T-helper 9 cell (primary cell): ENCODE measurements at places on chromosomes 2 and 18.

DNA sequence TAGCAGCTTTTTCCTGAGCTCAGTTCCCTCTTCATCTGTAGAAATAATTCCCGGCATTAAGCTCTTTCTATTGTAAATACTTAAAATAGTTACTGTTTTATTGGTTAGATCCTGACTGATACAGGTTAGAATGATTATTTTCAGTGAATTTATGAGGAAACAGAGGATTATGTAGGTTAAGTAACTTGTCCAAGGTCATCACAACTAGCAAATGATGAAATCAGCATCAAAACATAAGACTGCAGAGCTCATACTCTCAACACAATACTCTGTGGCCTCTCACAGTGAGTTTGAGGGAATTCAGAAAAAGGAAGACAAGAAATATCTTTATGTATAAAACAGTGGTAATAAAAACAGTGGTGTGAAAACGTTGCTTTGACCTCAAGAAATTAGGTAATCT is 113.2 kb upstream of the DLX2 start:
- DNase-seq = no peak

- no peak for DNase-seq
These were observed 4.9 kb downstream of the TMEM177 start for GRCh38 chr2:119683713-119684443.

DNA sequence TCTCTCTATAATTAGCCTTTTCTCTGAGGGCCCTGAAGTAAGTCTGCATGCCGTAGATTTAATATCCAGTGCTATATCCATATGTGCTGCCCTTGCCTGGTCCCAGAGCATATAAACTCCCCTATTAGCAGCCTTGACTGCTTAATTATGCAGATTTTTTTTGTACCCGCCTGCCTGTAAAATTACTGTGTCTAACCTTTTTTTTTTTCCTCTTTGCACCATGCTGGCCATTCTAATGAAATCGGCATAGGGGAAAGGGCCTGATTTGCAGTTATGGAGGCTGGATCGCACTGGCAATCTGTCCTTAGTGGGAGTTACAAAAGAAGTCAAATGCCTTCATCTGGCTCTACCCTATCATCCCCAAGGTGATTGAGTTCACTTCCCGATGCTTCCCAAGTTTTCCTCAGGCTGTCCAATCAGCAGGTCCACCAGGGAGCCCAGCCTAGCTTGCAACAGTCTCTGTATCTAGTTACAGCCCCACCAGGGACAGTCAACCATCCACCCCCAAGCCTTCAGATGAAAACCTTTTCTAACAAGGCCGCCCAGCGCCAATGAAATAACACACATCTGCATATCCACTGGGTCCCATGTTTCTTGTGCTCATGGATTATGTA is 239.0 kb downstream of the ZNF521 start:
- DNase-seq = no peak

- no peak for DNase-seq
These were observed 131.9 kb upstream of the ID2 start for GRCh38 chr2:8549942-8550341.

DNA sequence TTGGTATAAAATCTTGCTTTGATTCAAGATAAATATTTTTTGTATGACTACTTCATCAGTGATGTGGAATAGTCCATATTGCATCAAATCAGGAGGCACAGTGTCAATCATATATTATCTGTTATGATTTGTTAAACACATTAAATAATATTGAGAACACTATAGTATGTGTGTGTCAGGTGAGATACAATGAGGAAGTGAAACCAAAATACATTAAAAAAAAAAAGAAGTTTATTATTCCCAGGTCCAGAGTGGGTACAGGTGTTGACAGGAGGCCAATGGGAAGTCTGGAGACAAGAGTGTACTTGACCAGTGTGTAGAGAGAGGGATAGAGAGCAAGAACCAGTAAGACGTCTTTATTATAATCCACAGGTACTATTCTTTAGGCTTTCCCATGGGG is 292.6 kb downstream of the FSIP2 start:
- no peak for DNase-seq

GRCh38 chr2:222984908-222985307 is 67.1 kb upstream of the KCNE4 start:
- no peak for DNase-seq

DNA sequence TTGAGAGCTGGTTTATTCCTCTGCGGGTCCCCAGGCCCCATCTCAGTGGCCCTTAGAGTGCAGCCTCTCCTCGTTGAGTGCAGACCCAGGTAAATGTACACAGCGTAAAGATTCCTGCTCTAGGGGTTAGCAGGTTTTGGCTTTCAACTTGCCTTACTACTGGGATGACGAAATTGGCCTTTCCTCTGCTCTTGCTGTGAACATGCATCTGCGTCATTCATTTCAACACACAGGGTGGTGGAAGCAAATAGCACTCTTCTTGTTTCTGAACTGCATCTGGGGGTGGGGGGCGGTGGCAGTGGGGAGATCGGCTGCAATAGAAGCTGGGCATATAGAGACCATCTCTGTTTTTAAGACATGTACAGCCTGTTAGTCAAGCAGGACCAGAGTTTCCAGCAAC is 16.5 kb upstream of the SLC16A14 start:
- DNase-seq = no peak

- DNase-seq = no peak
These were observed 171.4 kb downstream of the SETBP1 start for GRCh38 chr18:44851856-44852621.

DNA sequence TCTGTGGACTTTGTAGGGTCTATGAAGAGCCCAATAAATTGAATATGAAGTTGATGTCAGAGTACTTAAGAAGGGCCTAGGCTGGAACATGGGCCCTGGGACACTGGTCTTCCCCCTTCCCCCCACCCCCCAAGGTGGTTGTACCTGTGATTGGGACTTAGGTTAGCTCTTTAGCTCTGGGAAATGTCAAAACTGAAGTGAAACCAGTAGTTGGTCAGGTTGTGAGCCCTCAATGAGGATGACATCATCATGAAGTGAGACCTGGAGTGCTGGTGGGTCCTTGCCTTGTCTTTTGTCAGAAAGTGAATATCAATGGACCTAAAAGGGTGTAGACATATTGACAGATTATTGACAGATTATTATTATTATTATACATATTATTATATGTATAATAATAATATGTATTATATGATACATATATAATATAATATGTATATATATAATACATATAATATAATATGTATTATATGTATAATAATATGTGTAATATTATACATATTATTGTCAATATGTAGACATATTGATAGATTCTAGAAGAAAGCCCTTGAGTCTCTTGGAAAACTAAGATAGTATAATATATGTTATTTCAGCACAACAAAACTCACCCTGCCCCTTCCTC is 5.4 kb downstream of the MARS2 start:
- DNase-seq = no peak

DNA sequence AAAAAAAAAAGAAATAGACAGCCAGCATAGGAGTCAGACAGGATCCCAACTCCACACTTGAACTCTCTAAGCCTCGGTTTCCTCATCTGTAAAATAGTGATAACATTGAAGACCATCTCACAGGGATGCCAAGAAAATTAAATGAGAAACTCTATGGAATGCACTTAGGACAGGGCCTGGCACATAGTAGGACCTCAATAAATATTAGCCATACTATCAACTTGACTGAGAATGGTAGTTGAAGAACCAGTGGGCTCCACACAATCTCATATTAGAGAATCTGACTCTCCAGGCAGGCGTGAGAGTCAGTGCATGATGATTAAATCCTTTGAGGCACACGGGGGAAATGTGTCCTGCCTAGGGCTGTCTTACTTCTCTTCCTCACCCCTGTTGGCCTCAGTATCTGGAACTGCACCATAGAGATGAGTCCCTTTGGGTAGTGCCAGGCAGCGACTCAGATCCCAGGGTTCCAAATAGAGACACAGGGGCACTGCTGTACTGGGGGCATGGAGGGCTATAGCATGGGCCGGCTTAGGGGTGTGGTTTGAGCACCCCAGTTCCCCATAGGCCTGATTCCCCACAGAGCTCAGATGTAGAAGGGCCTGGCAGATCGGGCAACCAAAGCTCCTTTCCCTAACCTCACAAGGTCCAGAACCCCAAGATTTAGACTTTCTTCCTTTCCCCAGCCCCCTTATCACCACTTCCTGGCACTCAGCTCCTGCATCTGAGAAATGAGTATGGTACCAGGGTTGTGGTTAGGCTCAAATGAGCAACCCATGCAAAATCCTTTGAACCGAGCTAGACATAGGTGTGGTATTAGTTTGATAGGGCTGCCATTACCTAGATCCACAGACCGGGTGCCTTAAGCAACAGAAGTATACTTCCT is 51.3 kb upstream of the CAB39 start:
- no peak for DNase-seq

DNA sequence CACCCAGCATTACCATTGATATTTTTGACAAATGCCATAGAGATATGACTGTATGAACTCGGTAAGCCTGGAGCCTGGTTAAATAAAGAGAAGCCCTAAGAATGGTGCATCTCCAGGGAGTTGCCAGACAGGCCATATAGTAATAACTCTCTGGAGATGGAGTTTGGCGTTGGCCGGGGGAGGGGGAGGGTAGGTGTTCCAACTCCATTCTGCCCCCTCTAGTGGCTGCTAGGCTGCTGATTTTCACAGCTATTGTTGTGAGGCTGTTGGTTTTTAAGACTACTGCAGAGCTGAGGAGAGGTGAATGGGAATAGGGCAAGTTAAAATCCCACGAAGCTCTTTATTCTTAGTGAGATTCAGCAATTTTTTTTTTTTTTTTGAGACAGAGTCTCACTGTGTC is 99.9 kb downstream of the GALNT14 start:
- no peak for DNase-seq

DNA sequence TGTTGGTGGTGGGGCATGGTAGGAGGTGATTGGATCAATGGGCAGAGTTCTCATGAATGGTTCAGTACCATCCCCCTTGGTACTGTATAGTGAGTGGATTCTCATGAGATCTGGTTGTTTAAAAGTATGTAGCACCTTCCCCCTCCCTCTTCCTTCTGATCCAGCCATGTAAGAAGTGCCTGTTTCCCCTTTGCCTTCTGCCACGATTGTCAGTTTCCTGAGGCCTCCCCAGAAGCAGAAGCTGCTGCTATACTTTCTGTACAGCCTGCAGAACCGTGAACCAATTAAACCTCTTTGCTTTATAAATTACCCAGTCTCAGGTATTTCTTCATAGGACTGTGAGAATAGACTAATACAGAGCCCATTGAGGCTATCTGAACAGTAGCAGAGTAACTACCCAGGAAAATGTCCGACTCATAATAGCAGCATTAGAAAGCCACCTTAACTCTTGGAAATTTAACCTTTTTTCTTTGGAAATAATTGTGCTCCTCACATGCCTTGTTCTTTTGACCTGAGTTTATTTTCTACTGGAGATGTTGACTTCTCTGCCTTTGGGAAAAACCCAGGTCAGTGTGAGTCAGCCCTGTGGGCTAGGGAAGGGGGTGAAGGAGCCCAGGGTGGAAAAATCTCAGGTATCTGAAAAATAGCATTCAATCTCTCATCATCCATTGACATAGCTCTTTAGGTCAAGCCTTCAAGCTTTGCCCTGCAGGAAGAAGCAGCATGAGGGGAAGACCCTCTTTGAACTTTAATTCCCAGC is 18.1 kb downstream of the CYP1B1 start:
- DNase-seq = no peak

DNA sequence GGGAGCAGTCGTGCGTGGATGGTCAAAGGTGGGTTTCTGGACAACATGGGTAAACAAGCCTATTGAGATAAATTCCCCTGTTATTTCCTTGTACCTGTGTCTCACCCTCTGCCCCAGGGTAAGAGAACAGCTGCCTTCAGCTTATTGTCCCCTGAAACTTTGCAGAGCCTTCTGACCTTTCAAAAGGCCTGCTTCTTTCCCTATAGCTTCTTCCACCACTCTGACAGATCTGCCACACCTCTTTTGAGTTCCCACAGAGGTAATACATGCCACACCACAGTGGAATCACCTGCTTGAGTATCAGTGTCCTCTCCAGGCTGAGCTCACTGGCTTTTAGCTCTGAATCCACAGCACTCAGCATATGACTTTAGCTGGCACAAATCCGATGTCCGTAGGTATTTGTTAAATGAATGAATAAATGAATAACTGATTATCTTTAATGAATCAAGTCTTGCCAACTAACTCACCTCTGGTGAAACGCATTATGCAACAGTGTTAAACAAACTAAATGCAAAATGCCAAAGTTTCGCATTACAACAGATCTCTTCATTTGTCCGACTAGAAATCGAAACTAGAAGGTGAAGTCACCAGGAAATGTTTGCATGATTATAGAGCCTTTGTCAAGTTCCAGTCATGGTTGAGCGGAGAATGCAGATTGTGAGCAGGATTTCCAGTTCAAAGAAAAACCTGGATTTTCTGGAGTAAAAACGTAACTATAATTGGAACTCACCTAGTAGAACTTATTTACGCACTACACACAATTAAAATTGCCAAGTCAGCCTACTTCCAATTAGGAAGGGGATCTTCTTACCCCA is 16.4 kb downstream of the DYNAP start:
- DNase-seq = no peak

DNA sequence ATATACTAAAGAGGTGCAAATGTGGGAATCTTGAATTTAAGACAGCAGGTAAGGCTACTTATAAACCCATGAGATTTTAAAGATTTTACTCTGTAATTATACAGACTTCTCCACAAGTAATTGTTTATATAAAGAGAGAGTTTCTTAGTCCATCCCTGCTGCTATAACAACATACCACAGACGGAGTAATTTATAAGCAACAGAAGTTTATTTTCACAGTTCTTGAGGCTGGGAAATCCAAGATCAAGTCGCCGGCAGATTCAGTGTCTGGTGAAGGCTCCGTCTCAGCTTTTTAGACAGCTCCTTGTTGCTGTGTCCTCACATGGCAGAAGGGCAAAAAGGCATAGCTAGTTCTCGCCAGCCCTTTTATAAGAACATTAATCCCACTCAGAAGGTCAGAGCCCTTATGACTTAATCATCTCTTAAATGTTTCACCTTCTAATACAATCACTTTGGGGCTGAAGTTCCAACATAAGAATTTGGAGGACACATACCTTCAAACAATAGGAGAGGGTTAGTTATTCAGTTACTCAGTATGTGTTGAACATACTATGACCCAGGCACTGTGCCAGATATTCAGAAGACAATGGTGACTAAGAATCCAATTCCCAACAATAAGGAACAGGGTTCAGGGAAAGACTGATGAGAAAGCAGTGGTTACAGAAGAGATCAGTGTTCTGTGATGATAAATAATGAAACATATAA is 466.0 kb downstream of the RIT2 start:
- no peak for DNase-seq

GRCh38 chr18:8980496-8980895 is 122.0 kb upstream of the NDUFV2 start:
- DNase-seq = no peak

- DNase-seq = no peak
These were observed 40.0 kb downstream of the FAM228A start for GRCh38 chr2:24214880-24215279.

DNA sequence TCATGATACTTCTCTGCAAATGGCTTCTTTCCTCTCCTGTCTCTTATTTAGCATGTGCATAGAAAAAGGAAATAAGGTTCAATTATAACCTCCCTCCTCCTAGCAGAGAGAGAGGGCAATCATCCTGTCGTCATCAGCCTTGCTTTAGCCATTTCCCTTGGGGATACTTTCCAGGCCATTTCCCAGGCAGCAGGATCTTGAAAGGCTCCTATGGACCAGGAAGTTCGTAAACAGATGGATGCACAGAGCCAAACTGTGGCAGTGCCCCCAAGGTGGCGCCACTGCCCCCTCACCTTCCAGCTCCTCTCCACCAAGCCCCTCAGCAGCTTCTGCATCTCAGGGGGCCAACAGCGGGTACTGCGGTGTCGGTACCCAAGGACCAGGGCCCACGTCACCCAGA is 157.4 kb downstream of the DTNA start:
- no peak for DNase-seq
